Thoracic aorta (tissue), 2 donors: ENCODE measurements at places on chromosomes 4 and X. TPM values are rescaled to one million over a fixed set of nuclear protein-coding genes. Genes with fewer than 3 reads are reported as not detected.

SMIM10L2A gene
- total RNA-seq = 0.63 TPM

- H3K27me3 ChIP-seq = no peaks in the 10 kb centered on the region
- H3K36me3 ChIP-seq = no peaks in the 10 kb centered on the region
- no peaks in the 10 kb centered on the region for H3K4me1 ChIP-seq
- H3K27ac ChIP-seq = no peak overlapping the region
- DNase-seq = no peak
- no peak overlapping the region for H3K4me3 ChIP-seq
Measured at GRCh38 chrX:45295259-45295986, 94.7 kb upstream of the DIPK2B start.

GRCh38 chr4:113505044-113505443 is 256.5 kb downstream of the CAMK2D start:
- no peaks in the 10 kb centered on the region for H3K4me1 ChIP-seq
- no peak overlapping the region for H3K27ac ChIP-seq
- H3K4me3 ChIP-seq = no peak overlapping the region
- H3K27me3 ChIP-seq = no peaks in the 10 kb centered on the region
- DNase-seq = no peak

GLRA3 gene
- total RNA-seq = not detected

DNA sequence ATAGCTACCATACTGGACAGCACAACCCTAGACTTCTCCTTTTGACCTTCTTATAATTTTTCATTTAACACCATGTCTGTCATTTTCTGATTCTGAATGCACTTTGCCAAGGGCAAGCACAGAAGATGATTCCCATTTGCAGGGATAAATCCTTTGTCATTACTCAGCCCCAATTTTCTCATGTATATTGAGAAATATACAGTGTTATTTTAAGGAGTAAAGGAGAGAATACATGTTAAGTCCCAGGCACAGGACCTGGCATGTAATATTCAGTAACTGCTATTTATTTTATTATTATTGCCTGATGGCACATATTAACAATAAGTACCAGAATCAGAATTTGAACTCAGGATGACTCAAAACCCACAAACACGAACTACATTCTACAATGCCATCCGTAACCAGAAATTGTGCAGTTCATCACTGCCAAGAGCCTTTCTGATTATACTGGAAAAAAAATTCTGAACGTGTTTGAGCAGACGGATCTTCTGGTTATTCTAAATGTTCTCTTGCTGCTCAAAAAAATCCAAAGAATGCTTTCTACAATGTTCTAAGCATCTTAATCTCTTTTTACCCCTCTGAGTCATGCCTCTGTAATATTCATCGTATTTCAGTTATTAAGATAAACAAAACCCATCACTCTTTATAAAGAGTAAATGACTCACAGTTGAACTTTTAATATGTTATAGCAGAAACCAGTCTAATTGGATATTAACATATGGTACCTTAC is 170.0 kb downstream of the MID1 start:
- H3K27me3 ChIP-seq = no peaks in the 10 kb centered on the region
- no peak overlapping the region for H3K27ac ChIP-seq
- H3K4me3 ChIP-seq = no peak overlapping the region
- H3K36me3 ChIP-seq = no peaks in the 10 kb centered on the region

DNA sequence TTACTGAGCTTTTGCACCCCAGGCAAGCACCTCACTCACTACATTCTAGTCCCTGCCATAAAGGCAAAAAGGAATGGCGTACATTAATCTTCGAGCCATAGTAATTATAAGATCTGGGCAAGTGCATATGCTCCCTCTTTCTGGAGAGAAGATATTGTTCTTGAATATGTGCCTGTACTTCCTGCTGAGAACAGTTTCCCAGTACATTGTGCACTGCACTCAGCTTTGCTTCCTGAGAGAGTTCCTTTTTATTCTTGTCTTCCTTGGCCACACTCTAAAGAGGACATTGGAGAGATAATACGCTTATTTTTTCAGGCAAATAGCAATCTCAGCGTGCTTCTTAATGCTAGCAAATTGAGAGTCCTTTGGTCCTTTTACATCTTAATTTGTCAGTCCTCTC is 909.0 kb upstream of the PCDH10 start:
- H3K27ac ChIP-seq = no peak overlapping the region
- H3K36me3 ChIP-seq = no peaks in the 10 kb centered on the region
- no peak for DNase-seq
- no peaks in the 10 kb centered on the region for H3K4me1 ChIP-seq
- no peak overlapping the region for H3K4me3 ChIP-seq

NSUN7 gene
- total RNA-seq = 6.8 TPM

DNA sequence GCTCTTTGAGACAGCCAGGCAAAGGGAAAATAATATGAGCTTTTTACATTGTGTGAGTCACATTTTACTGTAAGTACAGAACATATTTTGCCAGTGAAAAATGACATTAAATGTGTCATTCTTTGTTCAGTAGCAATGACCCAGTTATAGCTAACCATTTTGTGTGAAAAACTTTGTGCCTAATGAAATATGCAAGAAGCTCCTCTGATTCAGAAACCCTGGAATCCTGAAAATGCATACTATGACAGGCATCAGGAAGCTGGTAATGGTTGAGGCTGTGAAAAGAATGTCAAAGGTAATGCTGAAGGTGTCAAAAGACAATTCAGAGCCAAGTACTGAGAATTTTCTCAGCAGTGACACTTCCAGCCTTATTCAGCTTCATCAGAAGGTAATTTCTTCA is 549.5 kb upstream of the SMIM31 start:
- H3K27me3 ChIP-seq = no peaks in the 10 kb centered on the region
- H3K27ac ChIP-seq = no peak overlapping the region
- H3K36me3 ChIP-seq = no peaks in the 10 kb centered on the region
- no peaks in the 10 kb centered on the region for H3K4me1 ChIP-seq
- DNase-seq = no peak
- no peak overlapping the region for H3K4me3 ChIP-seq

- no peak overlapping the region for H3K4me3 ChIP-seq
- H3K27ac ChIP-seq = no peak overlapping the region
- no peaks in the 10 kb centered on the region for H3K36me3 ChIP-seq
Measured at GRCh38 chr4:142347241-142347640, 498.9 kb downstream of the INPP4B start.

- H3K27me3 ChIP-seq = no peaks in the 10 kb centered on the region
- H3K4me3 ChIP-seq = no peak overlapping the region
- no peak overlapping the region for H3K27ac ChIP-seq
- H3K4me1 ChIP-seq = peaks cover 8% of the 10 kb centered on the region
- no peak for DNase-seq
Measured at GRCh38 chr4:148162519-148162918, 279.7 kb downstream of the NR3C2 start.

DNA sequence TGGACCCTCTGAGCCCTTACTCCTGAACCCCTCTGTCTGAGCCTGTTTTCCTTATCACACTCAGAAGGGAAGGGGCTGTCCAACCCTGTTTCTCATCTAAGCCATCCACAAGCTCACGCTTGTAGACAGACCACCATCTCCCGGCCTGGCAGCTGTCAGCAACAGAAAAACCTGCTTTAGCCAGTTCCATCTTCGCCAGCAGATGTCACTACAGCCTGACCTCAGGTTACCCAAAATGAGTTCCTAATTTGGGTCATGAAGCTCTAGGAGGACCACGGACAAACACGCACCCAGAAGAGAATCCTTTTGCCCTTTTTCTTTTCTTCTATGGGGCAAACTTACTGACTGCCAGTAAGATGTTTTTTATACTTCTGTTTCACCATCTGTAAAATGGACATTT is 445.4 kb downstream of the BCOR start:
- no peaks in the 10 kb centered on the region for H3K4me1 ChIP-seq
- no peak for DNase-seq
- H3K27me3 ChIP-seq = no peaks in the 10 kb centered on the region
- no peak overlapping the region for H3K4me3 ChIP-seq
- no peak overlapping the region for H3K27ac ChIP-seq

- H3K36me3 ChIP-seq = no peaks in the 10 kb centered on the region
- no peaks in the 10 kb centered on the region for H3K27me3 ChIP-seq
- H3K4me3 ChIP-seq = no peak overlapping the region
- no peak overlapping the region for H3K27ac ChIP-seq
- no peaks in the 10 kb centered on the region for H3K4me1 ChIP-seq
Measured at GRCh38 chrX:66622209-66622608, 16.7 kb downstream of the EDA2R start.

GRCh38 chr4:189374176-189374575 is 566.5 kb upstream of the FRG1 start:
- H3K27ac ChIP-seq = no peak overlapping the region
- H3K36me3 ChIP-seq = no peaks in the 10 kb centered on the region
- H3K27me3 ChIP-seq = no peaks in the 10 kb centered on the region

DNA sequence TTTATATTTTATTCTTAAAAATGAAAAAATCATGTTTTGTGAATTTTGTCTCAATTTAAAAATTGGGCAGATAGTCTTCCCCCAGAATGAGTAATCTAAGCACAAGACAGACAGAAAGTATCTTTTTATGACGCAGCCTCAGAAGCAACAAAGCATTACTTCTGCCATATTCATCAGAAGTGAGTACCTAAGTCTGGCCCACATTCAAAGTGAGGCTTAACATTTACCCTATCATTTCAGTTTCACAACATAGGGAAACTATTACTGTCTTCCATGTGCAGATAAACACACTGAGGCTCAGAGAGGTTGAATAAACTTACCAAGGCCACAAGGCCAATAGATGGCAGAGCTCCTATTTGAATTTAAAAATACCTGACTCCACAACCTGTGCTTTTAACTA is 4.4 kb upstream of the PRDX4 start:
- H3K36me3 ChIP-seq = no peaks in the 10 kb centered on the region
- H3K27me3 ChIP-seq = no peaks in the 10 kb centered on the region
- H3K4me1 ChIP-seq = no peaks in the 10 kb centered on the region
- no peak for DNase-seq
- no peak overlapping the region for H3K4me3 ChIP-seq

GRCh38 chr4:42985976-42986375 is 93.5 kb downstream of the GRXCR1 start:
- H3K36me3 ChIP-seq = no peaks in the 10 kb centered on the region
- H3K4me1 ChIP-seq = no peaks in the 10 kb centered on the region
- no peaks in the 10 kb centered on the region for H3K27me3 ChIP-seq
- H3K27ac ChIP-seq = no peak overlapping the region
- no peak for DNase-seq
- no peak overlapping the region for H3K4me3 ChIP-seq

DNA sequence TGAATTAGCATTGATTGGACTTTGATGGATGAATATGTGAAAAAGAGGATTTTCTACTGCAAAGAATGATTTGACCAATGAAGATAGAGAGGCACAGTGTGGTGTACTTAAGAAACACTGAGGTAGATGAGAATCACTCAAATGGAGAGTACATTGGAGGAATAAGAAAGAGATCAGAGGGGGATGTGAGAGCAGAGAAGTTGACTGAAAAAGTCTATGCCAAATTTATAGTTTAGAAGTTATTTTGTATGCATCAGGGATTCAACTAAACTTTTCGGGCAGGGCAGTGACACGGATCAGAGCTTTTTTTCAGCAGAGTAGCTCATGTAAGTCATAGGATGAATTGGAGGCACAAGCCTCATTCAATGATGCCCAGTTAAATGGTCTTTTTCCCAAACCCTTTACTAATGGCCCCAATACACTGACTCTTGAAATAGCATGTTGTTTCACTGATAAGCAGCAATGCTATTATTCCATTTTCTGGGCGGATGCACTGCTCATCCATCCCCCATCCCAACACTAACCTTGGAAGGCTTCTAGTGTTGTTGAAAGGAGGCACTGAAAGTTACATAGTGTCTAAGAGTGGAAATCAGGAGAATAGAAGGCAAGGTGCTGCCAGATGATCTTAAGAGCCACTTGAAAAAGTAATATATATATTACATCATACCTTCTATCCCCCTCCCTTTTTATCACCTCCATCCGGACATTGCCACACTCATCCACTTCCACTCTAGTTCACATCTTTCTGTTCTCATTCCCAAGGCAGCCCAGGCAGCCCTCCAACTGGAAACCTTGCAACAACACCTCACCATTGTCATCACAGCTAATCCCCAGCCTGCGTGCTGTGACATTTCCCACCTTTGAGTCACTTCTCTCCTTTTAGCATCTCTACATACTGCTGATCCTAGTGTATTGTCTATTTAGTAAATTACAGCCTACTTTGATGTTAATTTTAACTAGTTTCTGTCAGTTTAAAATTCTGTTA is 46.1 kb downstream of the ARHGAP24 start:
- H3K36me3 ChIP-seq = no peaks in the 10 kb centered on the region
- H3K4me1 ChIP-seq = no peaks in the 10 kb centered on the region
- no peaks in the 10 kb centered on the region for H3K27me3 ChIP-seq
- H3K27ac ChIP-seq = no peak overlapping the region
- DNase-seq = no peak
- no peak overlapping the region for H3K4me3 ChIP-seq

DNA sequence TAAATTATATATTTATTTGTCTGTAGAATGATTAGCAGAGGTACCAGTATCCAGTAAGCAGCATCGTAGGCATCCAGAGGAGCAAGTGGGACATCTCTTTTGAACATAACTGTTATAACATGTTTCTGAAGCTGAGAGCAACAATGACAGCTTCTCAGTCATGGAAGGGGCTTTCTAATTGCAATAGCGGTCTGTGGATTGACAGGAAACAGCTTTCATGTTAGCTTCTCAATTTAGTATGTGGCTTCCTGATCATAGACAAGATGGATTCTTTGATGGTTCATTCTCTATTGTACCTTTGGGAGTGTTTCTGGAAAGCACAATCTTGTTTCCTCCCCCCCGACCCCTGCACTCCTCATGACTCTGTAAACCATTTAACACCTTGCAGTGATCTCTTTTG is 434.6 kb upstream of the GNPDA2 start:
- H3K27me3 ChIP-seq = no peaks in the 10 kb centered on the region
- DNase-seq = no peak
- H3K4me3 ChIP-seq = no peak overlapping the region
- no peaks in the 10 kb centered on the region for H3K36me3 ChIP-seq
- H3K27ac ChIP-seq = no peak overlapping the region
- H3K4me1 ChIP-seq = no peaks in the 10 kb centered on the region

SPANXA1 gene
- 1.4 TPM for total RNA-seq

C4orf50 gene
- total RNA-seq = 0.14 TPM

DNA sequence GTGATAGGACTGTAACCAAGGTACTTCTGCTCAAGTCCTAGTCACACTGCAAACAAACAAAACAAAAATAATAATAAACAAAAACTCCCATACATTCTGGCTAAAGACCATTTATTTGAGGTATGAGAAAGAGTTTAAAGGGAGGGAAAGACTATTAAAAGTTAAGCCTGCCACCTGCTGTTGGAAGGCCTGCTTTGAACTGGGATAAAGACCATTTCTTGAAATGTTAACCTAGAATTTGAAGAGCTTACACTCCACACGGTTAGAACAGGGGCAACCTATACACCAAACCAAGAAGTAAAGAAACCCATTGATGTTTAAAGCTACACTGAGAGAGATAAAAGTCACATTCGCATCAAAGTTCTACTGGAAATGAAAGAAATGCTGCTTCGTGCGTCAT is 548.7 kb upstream of the DIPK2B start:
- no peak for DNase-seq
- no peaks in the 10 kb centered on the region for H3K27me3 ChIP-seq
- peaks cover 4% of the 10 kb centered on the region for H3K4me1 ChIP-seq
